Stimulated activated CD4-positive, alpha-beta T cell treated with anti-CD3 and anti-CD28 coated beads, Interleukin-15, amount 100 ng/mL, for 1 hour (primary cell): ENCODE measurements at places on chromosomes 7 and 10.

DNA sequence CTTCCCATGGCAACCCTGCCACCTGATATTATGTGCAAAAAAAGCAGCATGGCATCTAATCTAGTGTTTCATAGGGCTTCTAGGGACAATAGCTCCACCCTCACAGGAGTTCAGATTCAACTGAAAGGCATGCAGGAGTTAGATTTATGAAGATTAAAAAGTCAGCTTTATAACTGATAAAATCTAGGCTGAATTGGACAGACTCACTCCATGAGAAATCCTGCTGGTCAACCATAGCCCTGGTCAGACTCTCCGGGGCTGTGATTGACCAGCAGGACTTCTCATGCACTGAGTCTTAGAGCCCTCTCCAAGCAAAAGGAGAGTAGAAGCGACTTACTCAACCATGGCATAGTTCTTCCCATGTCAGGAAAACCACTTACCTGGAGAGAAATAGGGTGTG is 345.4 kb downstream of the NEBL start:
- no peak for DNase-seq

- DNase-seq = no peak
These were observed 21.7 kb downstream of the TMEM254 start for GRCh38 chr10:80100116-80100515.

GRCh38 chr7:5584096-5584495 is 160.5 kb upstream of the TNRC18 start:
- no peak for DNase-seq

- no peak for DNase-seq
These were observed 424.1 kb upstream of the NPVF start for GRCh38 chr7:25652366-25652765.

GRCh38 chr7:107981466-107981865 is 21.5 kb downstream of the LAMB1 start:
- DNase-seq = no peak

DNA sequence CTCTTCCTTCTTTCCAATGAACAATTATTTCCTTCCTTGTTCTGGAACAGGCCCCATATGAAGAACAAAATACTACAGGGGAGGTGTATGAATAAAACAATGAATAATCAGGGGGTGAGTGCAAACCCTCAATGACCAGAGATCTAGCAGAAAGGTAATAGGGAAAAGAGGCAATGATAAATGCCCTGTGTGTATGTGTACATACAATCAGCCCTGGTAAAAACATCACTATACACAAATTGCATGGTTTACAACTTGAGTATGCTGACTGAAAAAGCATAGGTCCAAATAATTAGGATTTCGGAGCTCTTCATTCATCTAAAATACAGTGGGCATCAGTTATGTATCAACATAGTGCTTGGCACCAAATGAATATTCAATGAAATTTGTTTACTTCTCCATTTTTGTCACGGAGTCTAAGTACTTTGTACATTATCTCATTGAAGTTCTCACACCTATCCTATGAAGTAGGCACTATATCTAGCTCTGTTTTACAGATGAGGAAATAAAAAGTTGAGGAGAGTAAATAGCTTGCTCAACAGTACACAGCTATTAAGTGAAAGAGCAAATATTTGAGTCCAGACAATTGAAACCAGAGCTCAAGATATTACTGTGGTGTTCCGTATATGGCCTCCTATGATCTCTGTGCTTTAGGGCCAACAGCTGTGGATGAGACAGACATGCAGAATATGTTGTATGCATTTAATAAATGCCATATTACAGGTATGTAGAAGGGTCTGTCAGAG is 1065.4 kb downstream of the SORCS3 start:
- no peak for DNase-seq
